ENCODE measurements at places on chromosomes 3 and 15. TPM values are rescaled to one million over a fixed set of nuclear protein-coding genes. Genes with fewer than 3 reads are reported as not detected.

The OSBPL10 gene
- total RNA-seq: 36.3 TPM

The LYSMD2 gene
- 13.1 TPM for total RNA-seq

The GRK7 gene
- total RNA-seq: not detected

The DPPA2 gene
- total RNA-seq: not detected

The TYRO3 gene
- total RNA-seq: 9.6 TPM

DNA sequence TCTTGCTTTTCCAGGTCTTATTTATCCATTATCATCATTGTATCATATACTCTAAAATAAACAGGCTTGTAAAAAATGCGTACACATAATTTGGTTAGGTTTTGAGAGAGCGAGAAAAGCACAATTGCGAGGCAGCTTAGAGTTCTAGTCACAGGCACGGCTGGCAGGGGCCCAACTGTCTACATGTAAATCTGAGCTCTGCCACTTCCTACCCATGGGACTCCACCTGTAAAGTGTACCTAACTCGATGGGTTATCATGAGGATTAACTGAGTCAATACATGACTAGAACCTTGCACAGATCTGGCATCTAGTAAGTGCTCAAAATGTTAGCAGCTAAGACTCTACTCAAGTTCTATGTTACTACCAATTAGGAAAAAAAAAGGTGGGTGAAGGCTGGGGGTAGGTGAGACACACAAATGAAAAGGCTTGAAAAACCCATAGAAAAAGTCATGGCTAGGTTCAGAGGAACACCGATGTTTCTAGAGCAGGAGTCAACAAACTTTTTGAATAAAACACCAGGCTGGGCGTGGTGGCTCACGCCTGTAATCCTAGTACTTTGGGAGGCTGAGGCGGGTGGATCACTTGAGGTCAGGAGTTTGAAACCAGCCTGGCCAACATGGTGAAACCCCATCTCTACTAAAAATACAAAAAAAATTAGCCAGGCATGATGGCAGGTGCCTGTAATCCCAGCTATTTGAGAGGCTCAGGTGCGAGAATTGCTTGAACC, 36.2 kb downstream of the GLB1 start:
- DNase-seq: no peak

- no peak for DNase-seq
These were observed 38.0 kb downstream of the FEM1B start for GRCh38 chr15:68315495-68316031.

DNA sequence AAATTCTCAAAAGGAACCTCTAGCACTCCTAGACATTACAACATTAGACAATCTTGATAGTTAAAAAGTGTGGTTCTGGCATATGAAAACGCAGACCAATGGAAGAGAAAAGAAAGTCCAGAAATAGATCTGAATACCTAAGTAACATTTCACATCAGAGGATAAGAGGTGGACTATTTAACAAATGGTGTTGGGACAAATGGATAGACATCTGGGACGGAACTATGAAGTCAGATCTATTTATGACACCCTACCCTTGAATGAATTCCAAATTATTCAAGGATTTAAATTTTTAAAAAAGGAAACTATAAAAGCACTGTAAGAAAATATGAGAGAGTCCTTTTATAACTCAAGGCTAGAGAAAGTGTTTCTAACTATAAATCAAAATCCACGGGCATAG, 111.3 kb downstream of the SCN11A start:
- DNase-seq: no peak

DNA sequence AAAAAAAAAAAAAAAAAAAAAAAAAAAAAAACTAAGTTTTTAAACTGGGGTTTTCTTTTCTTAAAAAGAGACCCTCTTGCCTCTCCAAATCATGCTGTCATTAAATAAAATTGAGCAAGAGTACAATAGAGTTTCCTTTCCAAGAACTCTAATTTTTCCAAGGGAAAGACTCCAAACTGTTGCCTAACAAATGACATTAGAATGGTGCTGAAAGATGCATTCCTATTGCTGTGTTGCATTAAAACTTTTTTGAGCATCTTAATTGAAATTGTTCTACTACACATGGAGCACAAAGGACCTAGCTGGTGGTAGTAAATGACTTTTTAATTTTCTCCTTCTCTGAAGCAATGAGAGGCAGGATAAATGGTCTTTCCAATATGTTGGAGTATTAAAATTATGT, 469.1 kb upstream of the ARHGEF26 start:
- no peak for DNase-seq
